CD4-positive, alpha-beta memory T cell (primary cell): ENCODE measurements at places on chromosomes 6 and 20. TPM values are rescaled to one million over a fixed set of nuclear protein-coding genes. Genes with fewer than 3 reads are reported as not detected.

The PROKR2 gene
- polyA plus RNA-seq = not detected

The SOX4 gene
- polyA plus RNA-seq = 0.13 TPM

The ARMH2 gene
- polyA plus RNA-seq = not detected

The PABPC1L gene
- polyA plus RNA-seq = 0.42 TPM

DNA sequence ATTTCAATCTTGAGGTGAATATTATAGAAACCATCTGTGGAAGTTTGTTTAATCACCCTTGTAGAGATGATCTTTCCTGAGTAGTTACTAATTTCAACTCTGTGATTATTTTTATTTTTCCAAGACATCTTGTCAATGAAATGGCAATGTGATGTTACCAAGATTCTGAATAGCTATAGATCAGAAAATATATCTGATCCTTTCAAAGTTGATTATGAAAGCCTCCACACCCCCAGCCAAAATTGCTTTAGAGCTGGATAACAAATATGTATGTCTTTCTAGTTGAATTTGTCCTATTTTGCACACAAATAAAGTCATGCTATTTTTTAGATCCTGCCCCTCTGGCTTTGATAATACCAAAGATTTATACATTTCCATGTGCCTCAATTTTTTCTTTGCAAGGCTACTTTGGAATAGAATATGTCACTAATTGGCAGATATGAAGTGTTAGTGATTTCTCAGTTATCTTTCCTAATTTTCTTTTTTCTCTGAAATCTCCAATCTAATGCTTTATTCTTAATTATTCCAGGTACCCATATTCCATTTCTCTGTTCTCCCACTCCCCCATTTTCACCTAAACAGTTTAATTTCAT, 5.0 kb downstream of the SIM1 start:
- H3K27me3 ChIP-seq = peaks cover 93% of the 10 kb centered on the region
- no peaks in the 10 kb centered on the region for H3K36me3 ChIP-seq
- H3K27ac ChIP-seq = no peak overlapping the region
- peaks cover 17% of the 10 kb centered on the region for H3K4me1 ChIP-seq

- H3K4me1 ChIP-seq = no peaks in the 10 kb centered on the region
- no peaks in the 10 kb centered on the region for H3K36me3 ChIP-seq
- H3K27me3 ChIP-seq = no peaks in the 10 kb centered on the region
- H3K27ac ChIP-seq = no peak overlapping the region
- H3K4me3 ChIP-seq = no peak overlapping the region
- no peak for DNase-seq
Observed at GRCh38 chr6:72283571-72283970, 338.3 kb upstream of the KCNQ5 start.

DNA sequence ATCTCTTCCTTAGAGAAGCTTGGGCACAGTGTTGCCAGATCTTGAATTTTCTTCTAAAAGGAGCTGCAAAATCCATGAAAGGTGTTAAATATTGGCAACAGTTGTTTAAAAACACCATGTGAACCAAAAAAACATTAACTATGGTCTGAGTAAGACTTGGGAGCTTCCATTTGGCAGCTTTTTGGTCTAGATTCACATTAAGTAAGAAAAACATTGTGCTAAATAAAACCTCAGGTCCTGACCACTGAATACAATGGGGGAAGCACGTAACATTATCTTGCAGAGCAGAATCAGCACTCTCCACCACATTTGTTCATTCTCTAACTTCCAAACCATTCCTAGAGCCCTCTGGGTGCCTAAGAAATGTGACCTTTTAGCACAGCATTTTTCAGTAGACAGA, 437.6 kb upstream of the PLCB4 start:
- no peaks in the 10 kb centered on the region for H3K36me3 ChIP-seq
- DNase-seq = no peak
- H3K27me3 ChIP-seq = no peaks in the 10 kb centered on the region
- H3K4me1 ChIP-seq = no peaks in the 10 kb centered on the region
- no peak overlapping the region for H3K27ac ChIP-seq

DNA sequence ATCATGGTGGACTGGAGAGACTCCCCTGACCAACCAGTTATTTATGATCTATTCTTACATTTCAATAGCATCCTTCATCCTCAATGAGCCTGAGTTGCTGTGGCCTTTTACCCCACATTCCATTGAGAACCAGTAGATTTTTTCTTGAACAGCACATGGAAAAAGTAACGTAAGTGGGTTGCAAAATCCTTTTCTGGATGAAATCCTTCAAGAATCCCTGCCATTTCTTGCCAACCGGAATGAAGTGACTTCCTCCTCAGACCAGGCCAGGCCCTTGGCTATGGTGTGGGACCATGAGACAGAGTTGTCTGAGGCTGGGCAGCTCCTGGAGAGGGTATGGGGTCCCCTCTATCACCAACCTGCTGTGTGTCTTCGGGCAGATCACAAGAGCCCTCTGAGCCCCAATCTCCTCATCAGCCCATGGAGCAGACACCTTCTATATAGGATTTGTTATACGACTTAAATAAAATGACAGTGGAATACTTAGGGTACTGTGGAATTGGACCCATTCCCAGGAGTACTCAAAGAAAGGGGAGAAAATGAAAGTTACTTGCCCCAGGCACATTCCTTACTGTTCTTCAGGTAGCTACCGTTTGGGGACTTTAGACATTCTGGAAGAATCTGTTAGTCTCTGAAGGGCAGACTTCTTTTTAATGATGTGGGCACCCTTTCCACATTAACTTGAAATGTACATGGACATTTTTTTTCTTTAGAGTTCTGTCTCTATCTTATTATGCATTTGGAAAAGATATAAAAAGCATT, 10.9 kb downstream of the EYA2 start:
- no peak for DNase-seq
- H3K27me3 ChIP-seq = no peaks in the 10 kb centered on the region
- no peaks in the 10 kb centered on the region for H3K36me3 ChIP-seq
- no peak overlapping the region for H3K27ac ChIP-seq
- no peak overlapping the region for H3K4me3 ChIP-seq

- no peak overlapping the region for H3K27ac ChIP-seq
- H3K27me3 ChIP-seq = no peaks in the 10 kb centered on the region
Observed at GRCh38 chr20:49846206-49846807, 33.7 kb downstream of the SLC9A8 start.

DNA sequence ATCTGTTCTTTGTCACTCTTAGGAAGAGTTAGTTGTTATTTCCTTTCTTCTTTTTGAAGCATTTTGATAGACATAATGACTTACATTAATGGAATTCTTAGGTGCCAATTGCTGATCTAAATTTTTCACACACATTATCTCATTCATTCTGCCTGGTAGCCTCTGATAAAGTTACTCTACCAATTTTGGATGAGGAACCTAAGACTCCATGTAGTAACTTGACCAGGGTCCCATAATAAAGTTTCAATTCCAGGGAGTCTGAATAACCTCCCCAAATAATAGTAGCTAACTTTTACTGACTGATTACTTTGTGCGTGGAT, 73.2 kb upstream of the CITED2 start:
- DNase-seq = no peak
- no peak overlapping the region for H3K27ac ChIP-seq
- H3K36me3 ChIP-seq = no peaks in the 10 kb centered on the region

- H3K27ac ChIP-seq = no peak overlapping the region
- H3K4me1 ChIP-seq = no peaks in the 10 kb centered on the region
- no peak for DNase-seq
- H3K36me3 ChIP-seq = no peaks in the 10 kb centered on the region
- H3K4me3 ChIP-seq = no peak overlapping the region
Observed at GRCh38 chr6:113414511-113414910, 442.6 kb upstream of the MARCKS start.

DNA sequence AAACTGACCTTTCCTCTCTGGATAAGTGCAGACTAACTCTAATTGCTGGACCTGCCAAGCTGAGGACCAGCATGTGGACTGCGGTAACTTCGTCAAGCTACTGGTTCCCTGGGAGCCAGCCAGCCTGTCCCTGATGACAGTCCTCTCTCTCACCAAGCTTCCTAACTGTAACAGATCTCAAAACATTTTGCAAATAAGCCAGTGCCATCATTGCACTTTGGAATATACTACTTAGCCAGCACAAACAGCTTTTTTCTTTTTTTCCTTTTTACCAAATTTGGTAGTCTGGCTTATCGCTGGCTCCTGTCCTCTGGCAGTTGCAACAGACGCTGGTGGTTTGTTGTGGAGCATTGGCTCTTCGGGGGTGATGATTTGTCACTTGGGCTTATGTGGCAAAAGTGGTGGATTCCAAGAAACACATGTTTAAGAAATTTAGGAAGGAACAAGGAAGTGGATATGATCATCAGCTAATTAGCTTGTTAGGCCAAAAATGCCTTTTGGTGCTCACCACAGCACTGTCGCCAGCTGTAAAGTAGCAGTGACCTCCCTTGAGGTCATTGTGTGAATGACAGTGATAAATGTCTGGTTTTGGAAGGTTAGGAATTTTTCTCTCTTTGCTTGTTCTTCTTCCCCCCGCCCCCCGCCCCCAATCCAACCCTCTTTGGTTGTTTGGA, 171.7 kb downstream of the CLIC5 start:
- no peak overlapping the region for H3K4me3 ChIP-seq
- H3K36me3 ChIP-seq = no peaks in the 10 kb centered on the region
- no peak overlapping the region for H3K27ac ChIP-seq
- no peaks in the 10 kb centered on the region for H3K4me1 ChIP-seq
- no peak for DNase-seq

GRCh38 chr6:4592026-4592425, 184.2 kb upstream of the CDYL start:
- DNase-seq = no peak
- no peaks in the 10 kb centered on the region for H3K36me3 ChIP-seq
- no peaks in the 10 kb centered on the region for H3K27me3 ChIP-seq

DNA sequence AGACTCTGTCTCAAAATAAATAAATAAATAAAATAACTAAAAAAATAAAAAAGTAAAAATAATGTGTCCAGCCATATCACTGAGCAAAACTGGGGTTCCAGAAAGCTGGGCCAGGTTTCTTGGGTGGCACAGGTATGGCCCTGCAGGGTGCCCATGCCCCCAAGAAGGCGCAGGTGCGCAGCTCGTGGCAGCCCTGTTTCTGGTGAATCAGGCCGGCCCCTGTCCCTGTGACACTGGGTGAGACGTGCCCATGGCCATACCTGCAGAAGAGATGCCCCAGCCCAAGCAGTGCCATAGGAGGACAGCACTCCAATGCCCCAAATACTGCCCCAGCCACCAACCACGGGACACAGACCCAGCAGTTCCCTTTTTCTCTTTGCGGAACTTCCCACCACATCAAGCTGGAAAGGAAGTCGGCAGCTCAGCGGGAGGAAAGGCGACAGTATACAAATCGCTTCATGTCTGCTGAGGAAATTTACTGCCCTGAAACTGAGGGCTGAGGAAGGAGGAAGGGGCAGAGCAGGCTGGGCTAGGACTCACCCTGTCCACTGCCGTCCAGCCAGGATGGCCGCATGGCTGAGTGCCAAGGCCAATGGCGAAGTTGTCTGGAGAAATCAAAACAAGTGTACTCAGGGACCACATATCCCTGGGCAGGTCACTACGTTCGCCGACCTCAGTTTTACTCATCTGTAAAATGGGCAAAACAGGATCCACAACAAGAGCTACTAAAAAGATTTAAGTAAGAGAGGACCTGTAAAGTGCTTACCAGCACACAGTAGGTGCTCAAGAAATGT, 55.4 kb downstream of the PREX1 start:
- no peaks in the 10 kb centered on the region for H3K36me3 ChIP-seq
- H3K4me1 ChIP-seq = peaks cover 97% of the 10 kb centered on the region
- no peak overlapping the region for H3K4me3 ChIP-seq
